ENCODE measurements at places on chromosomes 1 and 21.

DNA sequence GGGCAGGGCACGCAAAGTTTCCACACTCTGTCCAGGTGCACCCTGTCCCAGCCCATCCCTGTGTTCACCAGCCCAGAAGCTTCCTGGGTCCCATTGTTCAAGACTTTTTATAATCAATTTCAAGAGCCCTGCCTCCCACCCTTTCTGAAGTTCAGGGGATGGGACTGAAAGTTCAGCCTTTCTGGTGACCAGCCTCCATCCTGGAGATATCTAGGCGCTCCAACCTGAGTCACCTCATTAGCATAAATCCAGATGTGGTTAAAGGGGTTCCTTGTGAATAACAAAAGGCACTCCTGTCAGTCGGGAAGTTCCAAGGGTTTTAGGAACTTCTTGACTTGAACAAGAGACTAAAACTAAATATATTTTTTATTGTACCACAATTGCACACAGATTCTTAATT lies 48.4 kb upstream of the RAP1A start:
- no peak for DNase-seq

GRCh38 chr1:88983791-88984559 lies 8.5 kb downstream of the KYAT3 start:
- peak; percentile 68 for DNase-seq

DNA sequence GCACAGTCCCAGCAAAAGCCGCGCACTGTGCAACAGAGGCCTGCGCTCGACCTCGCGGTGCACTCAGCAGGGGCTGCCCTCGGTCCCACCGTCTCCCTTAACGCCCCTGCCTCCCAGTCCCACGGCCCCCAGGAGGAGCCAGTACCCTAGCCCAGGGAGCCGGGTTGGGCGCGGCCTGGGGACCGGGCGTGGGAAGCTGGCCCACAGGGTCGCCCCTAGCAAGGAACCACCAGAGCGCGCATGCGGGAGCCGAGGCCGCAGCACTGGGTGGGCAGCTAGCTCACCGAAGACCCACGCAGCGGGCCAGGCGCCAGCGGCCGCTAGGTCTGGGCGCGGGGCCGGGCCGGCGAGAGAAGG lies 21.6 kb upstream of the ZNF678 start:
- DNase-seq, result no peak

GRCh38 chr1:234770924-234771540 lies 161.1 kb upstream of the IRF2BP2 start:
- no peak for DNase-seq

- no peak for DNase-seq
These were observed 52.8 kb upstream of the GNG4 start for GRCh38 chr1:235702412-235702811.

DNA sequence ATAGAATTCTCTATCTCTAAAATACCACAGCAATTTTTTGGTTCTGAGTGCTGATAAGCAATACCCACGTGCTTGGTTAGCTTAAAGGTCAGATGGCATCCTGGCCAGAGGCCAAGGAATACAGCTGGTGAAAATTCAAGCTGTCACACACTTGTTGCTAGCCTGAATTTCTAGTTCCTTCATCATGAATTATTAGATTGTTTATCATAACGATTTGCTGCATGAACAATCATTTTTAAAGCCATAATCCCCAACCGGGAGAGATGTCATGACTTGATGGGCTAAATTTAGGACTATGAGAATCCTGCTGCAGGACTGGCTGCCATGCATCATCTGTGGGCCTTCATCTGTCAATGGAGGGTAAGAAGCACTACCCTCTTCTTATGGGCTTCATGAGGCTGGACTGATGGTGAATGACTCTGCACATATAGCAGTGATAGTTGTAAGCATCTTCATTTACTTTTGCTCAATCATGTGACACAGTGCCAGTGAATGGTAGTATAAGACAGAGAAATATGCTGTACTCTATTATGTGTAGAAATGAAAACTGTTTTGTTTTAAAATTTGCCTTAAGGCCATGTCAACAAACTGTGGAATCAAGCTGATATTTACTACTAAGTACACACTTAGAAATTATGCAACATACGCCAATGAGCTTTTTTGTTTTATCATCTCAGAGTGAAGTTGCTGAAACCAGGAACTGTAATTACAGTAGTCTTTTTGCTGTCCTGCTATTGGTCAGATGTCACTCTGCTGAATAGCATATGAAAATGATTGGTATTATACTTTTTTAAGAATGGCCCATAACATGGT lies 80.5 kb upstream of the RALGPS2 start:
- DNase-seq, result no peak

GRCh38 chr1:51433269-51433971 lies 85.6 kb downstream of the EPS15 start:
- DNase-seq, result peak; percentile 26

DNA sequence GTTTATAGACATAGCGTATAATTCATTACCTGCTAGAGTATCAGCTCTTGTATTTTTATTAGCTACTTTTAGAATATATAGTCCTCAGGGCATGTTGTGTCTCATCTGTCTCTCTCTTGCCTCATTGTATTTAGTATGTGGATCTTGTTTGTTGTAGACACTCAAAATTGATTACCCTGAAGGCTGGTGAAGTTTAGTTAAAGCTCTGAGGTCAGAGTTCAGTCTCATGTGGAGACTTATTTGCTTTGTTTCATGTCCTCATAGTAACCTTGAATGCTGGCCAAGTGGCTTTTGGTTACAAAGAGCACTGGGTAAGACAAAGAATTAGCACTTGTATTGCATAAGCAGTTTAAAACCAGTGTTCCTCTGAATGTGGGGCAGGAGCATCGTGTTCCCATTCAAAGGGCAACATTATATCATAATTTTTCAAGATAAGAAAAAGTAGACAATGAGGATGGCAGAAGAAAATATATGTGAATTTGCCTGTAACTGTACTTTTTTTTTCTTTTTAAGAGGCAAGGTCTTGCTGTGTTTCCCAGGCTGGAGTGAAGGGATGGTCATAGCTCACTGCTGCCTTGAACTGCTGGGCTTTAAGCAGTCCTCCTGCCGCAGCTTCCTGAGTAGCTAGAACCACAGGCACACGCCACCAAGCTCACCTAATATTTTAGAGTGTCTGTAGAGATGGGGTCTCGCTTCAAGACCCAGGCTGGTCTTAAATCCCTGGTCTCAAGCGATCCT lies 17.4 kb downstream of the CNST start:
- DNase-seq, result no peak

DNA sequence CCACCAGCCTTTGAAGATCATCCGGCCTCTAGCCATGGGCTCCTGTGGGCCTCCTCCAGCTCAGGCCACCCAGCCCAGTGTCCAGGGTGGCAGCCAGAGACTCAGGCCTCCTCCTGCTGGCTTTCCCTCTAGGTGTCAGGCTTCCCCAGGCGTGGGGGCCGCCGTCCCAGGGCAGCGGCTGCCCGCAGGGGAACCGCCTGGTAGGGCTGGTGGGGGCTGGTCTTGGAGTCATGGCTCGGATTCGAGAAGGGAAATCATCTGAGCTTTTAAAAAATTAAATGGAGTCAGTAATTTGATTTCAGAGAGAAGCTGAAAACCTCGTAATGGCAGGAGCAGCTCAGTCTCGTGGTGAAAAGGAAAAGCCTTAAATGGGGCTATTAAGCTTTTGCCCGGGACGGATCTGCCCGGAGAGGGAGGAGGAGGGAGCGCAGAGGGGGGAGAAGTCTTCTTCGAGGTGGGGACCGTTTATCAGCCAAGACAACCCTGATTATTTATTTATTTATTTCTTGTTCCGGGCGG lies 66.4 kb upstream of the TARDBP start:
- DNase-seq, result no peak

DNA sequence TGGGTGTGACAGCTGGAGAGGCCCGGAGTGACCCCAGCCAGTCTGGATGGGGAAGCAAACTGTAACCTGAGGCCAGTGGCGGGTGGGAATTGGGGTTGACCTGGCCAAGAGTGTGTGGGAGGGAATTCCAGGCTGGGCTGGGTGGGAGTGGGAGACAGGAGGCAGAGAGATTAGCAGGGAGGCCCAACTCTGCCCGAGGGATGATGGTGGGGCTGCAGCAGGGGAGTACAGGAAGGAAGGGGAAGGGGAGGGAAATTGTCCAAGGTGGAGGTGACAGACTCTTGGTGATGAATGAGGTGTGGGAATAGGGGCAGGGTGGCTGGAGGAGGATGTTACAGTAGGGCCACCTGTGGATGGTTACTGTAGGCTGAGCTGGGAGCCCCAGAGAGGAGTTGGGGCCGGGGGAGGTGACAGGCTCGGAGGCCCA lies 40.4 kb downstream of the HUNK start:
- DNase-seq, result no peak

DNA sequence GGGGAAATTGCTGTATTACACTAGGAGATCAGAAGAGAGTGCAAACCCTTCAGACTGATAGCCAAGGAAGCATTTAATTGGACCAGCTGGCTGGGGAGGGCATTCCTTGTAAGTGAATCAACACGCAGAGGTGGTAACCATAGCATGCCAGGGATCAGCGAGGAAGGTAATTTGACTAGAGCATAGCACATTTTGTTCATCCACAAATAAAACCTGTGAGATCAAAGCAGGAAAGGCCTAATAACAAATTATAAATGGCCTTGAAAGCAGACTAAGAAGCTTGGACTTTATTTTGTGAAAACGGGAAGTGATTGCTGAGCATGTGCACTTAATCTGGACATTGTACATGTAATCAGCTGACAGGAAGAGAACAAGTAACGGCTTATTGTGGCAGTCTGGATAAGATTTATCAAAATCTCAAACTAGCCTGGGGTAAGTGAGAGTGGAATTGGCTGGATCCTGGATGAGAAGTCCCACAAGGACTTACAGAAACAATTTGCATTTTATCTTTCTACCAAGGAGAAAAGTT lies 11.7 kb upstream of the CD55 start:
- no peak for DNase-seq

DNA sequence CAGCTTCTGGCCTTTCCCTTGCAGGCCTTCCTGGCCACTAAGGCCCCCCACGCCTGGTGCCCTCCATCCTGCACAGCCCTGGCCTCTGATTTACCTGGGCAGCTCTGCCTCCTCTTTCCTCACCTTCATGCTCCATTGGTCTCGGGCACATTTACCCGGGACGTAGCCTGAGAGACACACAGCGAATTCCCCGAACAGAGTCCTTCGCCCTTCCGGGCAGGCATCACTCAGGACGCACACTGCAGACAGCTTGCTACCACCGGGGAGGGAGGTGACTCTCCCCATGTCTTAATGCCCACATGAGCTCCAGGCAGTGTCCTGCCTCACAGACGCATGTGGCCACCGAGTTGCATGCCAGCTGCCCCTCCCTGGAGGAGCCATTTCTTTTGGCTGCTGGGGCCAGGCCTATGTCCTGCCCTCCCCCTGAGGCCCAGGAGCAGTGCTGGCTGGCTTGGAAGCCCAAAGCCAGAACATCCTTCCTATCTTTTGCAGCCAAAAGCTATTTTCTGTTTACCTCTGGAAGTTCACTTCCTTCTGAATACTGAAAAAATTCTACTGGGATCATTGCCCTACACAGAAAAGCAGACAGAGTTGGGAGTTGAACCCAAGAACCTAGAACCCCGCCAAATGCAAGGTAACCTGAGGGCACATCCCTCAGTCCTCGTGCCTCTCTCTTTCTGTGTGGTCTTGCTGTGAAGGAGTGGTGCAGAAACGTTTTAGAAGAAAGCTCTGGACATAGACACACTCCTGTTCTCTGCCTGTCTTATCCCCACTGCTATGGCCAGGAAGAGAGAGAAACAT lies 209.5 kb downstream of the TOMM20 start:
- no peak for DNase-seq

DNA sequence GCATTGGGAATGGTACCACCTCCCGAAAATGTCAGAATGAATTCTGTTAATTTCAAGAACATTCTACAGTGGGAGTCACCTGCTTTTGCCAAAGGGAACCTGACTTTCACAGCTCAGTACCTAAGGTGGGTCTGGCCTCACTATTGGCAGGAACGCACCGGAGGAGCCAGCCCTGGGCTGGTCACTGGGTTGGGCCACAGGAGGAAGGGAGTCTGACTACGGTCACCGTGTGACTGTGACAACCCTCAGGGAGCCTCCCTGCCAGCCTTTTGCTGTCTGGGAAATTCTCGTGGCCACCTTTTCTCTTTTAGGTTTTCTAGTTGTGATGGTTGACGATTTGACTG lies 2.2 kb downstream of the IL10RB start:
- no peak for DNase-seq

- DNase-seq, result no peak
These were observed 285.8 kb downstream of the LMX1A start for GRCh38 chr1:165070675-165071074.

DNA sequence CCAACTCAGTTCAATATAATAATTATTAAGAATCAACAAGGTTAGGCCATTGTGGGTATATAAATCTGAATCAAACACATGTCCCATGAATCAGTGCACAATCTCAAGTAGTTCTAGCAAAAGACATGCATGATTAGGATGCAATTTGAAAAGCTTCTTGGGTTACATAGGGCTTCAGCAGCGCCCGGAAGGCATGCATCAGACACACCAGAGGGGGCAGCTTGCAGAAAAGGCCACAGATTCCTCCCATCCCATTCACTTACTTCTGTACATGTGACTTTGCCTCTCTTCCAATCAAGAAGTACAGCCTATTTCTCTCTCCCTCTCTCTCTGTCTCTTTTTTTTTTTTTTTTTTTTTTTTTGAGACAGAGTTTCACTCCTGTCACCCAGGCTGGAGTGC lies 91.8 kb downstream of the KCNN3 start:
- DNase-seq, result no peak

DNA sequence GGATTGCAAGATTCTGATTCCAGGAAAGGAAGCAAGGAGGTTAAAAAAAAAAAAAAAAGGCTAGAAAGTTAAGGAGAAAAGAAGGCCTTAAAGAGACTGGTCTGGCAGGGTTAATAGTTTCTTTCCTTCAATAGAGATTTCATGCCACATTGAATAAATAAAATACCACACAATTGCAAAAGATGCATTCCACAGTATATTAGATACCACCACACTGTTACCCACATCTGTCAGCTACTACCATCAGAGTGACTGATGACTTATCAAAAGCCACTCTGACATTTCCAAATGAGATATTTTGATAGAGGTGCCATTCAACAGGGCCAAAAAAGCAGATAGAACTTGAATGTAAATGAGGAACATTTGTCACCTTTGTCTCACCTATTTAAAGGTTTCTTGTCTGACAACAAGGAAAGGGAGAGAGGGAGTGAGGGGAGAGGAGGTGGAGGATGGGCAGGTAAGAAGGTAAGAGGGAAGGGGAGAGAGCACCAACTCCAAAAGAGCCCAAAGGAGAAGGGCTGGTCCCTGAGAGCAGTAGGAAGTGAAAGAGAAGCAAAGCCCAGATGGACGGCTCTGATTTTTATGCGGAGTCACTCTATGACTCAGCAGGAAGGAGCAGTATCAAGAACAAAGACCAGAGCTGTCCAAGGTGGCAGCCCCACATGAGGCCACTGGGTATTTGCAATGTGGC lies 38.3 kb downstream of the LRRN2 start:
- no peak for DNase-seq

DNA sequence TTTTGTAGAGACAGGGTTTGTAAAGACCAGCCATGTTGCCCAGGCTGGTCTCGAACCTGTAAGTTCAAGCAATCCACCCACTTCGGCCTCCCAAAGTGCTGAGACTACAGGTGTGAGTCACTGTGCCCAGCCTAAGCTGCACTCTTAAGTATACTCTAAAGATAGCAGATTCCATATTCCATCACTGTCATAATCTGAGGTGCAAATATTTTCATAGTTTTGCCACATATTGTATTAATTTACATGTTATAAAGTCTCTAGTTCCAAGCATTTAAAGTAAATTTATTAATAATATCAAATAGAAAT lies 121.3 kb downstream of the HFM1 start:
- no peak for DNase-seq
